ENCODE measurements at places on chromosomes 4 and X.
A peak's percentile ranks its signal among the peaks of the same experiment; 100 is the strongest.

DNA sequence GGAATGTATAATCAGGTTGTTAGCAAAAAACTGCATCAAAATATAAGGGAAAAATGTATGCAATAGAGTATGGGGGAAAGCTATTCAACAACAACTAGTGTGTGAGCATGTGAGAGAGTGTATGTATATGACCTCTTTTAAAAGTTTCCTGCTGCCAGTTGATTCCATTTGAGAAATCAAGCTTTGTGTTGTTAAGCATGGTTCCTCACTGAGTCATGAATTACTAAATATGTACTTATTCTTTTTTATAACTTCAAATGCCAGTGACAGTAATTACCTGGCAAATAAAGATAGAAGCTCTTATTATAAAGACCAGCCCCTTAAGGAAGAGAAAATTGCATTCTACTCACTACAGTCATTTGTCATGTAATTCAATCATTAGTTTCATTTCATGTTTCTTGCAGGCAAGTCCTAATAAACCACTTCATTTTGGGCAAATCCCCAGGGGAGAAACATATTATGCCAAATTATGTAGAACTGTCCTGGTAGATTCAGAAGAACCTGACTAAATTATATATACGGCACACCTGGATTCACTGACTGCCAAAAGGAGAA is 19.2 kb downstream of the RASGEF1B start:
- DNase-seq: no peak

DNA sequence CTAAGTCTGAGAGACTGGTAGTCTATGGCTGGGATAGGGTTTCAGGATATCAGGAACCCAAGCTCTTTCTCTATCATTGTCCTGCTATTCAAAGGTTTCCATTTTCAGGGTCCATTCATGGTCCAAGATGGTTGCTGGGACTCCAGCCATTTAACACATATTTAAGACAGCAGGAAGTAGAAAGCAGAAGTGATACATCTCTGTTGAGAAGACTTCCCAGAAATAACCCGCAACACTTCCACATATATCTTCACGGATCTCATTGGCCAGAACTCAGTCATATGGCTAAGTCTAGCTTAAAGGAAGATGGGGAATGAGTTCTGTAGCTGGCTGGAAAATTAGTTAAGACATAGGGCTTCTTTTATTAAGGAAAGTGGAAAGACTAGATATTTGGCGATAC is 23.8 kb downstream of the CTSO start:
- no peak for DNase-seq

DNA sequence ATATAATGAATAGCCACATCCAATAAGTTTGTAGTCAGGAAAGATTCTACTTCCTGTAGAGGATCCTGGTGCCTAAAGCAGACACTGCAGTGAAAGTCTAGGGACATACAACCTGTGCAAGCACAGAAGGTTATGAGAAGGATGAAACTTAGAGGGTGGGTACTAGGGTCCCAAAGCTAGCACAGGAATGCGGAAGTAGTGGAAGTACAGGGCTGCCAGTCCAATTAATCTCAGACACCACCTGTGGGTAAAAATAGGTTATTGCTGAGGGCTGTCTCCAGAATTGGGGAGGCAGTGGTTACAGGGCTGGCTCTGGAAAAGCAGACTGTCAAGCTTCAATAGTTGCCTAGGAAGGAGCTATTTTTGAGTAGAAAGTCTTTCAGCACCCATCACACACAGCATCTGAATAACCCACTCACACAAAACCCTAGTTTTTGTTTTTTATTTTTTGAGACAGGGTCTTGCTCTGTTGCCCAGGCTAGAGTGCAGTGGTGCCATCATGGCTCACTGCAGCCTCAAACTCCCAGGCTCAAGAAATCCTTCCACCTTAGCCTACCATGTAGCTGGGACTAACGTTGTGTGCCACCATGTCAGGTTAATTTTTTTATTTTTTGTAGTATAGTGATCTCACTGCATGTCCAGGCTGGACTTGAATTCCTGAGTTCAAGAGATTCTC is 50.8 kb upstream of the ELF2 start:
- DNase-seq: no peak

- peak; percentile 42 for DNase-seq
Observed at GRCh38 chrX:46912098-46912602, at the start of gene JADE3. Gene JADE3, plus strand, starts transcription at chrX:46912421. Its CDS starts 72,474 bp downstream, at chrX:46984895.

DNA sequence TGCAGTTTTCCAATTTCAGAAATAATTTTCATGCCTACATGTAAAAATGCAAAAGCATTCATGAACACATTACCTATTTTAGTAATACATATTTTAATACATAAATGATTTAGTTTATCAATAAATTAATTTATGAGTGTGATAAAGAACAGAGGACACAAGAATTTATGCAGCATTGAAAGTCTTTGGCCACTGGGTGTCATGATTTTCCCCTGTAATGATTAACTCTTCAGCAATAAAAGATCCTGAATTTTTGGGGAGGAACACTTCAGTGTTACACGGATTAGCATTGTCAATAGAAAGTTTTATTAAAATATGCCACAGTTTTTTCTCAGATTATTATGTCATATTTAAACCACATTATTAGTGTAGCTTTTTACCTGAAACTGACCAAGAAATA is 8.6 kb upstream of the VCX2 start:
- DNase-seq: no peak

- no peak for DNase-seq
Observed at GRCh38 chr4:73902038-73902637, 32.9 kb downstream of the CXCL1 start.

DNA sequence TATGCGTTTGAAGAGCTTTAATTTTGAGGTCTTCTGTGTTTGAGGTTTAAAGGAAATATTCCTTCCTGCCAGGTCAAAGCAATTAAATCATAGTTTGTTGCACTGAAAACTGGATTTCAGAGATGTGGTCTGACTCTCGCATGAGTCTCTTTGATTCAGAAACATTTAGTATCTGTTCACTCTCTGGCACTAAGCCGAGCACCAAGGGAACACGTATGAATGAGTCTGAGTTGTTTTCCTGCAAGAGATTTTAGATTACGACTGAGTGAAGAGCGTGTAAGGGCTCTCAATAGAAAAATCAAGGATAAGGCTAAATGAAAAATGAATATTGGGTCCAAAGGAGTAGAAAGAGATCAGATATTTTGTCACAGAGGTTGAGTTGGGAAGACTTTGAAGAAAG is 875.4 kb upstream of the PRKX start:
- DNase-seq: no peak

GRCh38 chr4:22991576-22991975 is 298.8 kb downstream of the GBA3 start:
- DNase-seq: no peak

- DNase-seq: no peak
Observed at GRCh38 chrX:151923648-151924047, 11.0 kb downstream of the MAGEA4 start.

DNA sequence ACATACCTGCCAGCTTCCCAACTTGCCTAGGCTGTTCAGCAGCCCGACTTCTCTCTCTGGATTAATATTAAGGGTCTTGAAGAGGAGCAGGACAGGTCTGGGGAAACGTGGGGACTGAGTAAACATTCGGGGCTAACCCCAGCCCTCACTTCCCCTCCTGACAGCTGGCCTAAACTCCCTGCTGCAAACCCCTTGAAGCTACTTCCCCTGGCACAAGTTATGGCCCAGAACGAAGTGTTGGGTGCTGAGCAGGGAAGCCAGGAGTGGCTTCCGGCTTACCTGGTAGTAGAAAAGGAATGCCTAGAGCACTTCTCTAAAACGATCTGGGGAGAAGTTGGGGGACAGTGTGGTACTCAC is 200.0 kb downstream of the BCOR start:
- no peak for DNase-seq

- no peak for DNase-seq
Observed at GRCh38 chrX:63050225-63050624, 300.9 kb downstream of the SPIN4 start.

DNA sequence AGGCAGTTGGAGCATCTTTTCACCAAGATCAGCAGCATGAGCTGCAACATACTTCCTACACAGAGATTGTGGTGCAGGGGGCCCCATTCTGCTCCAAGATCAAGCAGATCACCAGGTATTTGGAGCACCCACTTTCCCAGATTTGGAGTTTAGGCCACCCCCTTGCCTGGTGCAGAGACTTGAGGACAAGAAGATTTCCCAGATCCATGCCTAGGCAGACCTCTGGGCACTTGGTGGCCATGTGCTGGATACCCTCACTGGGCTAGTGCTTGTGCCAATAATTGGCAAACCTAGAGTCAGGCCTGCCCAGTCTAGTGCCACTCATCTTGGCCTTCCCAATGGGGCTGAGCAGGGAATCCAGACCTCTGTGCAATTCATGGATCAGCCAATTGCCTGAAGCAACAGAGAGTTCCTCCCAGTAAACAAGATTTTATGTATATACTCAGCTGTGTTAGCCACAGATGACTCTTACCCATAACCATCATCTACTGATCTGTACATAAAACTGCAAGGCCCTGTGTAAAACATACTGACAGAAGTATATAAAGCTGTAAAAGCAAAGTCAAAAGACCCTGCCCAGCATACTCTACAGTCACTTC is 228.4 kb upstream of the EMCN start:
- DNase-seq: no peak

- no peak for DNase-seq
Observed at GRCh38 chr4:28358606-28359005, 1498.0 kb downstream of the STIM2 start.

DNA sequence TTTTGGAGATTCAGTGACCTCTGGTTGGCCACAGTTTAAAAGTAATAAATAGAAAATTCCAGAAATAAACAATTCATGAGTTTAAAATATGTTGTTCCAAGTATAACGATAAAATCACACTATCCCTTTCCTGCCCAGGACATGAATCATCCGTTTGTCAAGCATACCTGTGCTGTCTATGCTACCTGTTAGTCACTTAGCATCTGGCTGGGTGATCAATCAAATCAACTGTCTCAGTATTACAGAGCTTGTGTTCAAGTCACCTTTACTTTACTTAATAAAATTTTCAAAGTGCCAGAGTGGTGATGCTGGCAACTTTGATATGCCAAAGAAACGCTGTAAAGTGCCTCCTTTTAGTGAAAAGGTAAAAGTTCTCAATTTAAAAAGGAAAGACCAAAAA is 979.5 kb upstream of the NDST4 start:
- DNase-seq: no peak

DNA sequence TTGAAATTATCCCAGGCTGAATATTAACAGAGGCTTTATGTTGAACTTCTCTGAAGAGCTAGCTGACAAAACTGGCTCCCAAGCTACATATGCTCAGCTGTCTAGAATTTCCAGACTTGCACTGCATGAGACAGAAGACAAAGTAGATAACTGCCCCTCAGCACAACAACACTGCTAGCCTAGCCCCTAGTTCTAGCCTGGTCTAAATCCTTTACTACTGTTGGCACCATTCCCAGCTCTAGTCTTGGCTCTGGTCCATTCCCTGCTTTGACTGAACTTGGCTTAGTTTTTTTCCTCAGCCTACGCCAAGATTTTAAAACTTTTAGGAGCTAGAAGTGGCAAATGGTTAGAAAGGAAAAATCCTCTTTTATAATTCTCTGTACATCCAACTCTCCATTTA is 7.6 kb upstream of the OPHN1 start:
- peak; percentile 33 for DNase-seq

DNA sequence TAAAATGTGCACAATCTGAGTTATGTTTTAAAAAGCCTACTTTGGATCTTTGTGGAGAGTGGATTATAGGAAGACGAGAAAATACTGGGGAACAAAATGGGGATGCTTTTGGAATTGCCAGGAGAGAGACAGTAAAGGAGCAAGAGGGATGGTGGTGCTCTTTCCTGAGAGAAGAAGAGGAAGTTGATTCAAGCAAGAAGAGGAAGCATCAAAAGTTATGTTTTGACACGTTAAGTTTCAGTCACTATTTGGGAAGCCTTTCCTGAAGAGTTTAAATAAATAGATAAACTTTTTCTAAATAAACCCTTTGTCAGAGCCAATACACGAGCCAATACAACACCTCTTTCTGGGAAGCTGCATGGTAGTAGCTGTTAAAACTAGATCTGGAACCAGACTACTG is 394.1 kb downstream of the GALNTL6 start:
- DNase-seq: no peak

DNA sequence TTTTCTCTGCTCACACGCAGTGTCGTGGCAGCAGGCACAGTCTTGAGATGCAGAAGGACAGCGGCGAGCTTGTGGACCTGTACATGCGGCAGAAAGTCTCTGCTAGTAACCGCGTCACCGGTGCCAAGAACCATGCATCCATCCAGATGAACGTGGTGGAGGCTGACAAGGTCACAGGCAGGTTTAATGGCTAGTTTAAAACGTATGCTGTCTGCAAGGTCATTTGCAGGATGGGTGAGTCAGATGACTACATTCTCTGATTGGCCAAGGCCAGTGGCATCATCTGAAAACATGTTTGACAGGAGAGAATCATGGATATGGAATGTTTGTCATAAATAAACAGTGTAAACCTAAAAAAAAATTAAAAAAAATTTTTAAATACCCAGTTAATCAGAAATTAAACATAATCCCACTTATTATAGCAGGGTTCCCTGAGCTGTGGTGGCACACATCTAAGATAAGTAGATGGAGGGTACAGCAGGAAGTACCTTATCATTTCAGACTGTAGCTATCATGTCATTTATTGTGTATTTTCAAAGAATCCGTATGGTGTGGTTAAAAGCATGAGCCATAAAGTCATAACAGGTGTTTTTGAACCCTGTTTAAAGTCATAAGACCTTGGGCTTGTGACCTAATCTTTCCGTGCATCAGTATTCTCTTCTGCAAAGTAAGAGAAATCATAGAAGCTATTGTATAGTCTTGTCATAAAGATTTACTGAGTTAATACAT is 7.5 kb upstream of the BMP2K start:
- DNase-seq: no peak

- no peak for DNase-seq
Observed at GRCh38 chr4:71941001-71941400, 90.8 kb upstream of the NPFFR2 start.

- no peak for DNase-seq
Observed at GRCh38 chrX:119801253-119802221, 10.1 kb upstream of the RPL39 start.

GRCh38 chr4:133597251-133597650 is 448.2 kb downstream of the PCDH10 start:
- no peak for DNase-seq

DNA sequence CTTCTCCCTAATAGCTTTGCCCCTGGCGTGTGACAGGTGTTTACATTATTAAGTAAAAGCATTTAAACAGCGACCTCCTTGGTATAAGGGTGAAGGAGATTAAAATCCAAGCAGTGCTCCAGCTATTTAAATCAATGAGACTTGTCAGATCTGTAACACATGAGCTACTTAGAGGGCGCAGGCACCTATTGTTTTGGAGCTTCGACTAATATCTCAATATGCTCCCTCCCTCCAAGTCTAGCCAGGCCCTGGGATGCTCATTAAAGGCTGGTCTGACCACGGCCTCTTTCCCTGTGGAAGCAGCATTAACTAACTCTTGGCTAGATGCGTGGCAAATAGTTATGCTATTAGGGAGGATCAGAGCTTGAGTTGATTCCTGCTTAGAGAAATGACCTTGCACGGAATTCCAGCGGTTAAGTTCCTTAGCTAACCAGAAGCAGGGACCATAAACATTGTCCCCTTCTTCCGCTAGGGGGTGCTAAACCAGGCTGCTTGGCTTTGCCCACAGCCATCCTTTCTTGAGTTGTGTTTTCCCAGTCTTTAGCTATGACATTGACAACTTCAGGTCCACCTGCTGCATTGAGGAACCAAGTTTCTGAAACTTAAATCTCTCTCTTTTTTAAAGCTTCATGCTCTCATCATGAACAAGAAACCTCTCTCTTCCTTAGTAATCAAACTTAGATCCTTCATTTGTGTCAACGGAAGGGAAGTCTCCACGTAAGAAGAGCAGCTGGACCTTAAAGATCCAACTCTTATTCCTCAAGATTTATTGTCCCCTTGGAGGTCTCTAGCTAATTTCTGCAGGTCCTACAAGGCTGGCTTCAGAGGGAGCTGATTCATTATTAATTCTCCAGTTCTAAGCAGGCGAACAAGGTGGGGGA is 80.7 kb upstream of the IGFBP7 start:
- DNase-seq: no peak

Data from tibial nerve (tissue), 4 donors.